NCI-H226 (cell line): ENCODE measurements at places on chromosomes 4 and X.

GRCh38 chrX:48703642-48704481, 7.3 kb downstream of the SUV39H1 start:
- peak; percentile 52 for DNase-seq

GRCh38 chr4:13988353-13989305, 361.1 kb upstream of the BOD1L1 start:
- peak; percentile 97 for DNase-seq

DNA sequence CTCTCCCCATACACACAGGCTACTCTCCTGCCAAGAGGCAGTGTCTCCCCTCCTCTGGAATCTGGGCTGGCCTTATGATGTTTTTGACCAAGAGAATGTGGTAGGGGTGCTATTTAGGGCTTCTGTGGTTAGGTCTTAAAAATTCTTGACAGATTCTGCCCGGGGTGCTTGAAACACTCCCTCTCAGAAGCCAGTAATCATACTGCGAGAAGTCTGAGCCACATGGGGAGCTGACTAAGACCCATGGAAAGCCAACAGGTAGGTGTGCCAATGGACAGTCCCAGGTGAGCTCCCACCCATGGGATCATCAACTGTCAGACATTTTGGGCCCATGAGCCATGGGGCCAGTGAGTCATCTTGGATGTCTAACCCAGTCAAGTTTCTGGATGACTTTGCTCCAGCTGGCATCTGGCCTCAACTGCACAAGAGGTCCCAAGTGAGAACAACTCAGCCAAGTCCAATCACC, 315.7 kb downstream of the FBXW7 start:
- peak; percentile 60 for DNase-seq

DNA sequence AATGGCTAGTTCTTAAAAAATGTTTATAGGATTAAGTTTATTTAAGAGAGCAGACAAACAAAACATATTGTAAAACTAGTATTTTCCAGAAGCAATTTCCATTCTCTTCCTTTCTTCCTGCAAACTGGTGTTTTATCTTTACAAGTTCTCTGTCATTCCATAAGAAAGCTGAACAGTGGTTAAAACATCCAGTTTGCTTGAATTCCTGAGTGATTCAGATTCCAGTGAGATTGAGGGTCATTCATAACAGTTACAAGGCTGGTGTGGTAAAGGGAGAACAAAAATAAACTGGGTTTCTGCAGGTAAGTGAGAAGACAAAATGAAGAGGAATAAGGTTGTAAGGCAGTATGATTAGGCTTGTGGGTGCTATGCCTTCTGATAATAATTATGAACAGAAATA, 544.8 kb upstream of the DIPK2B start:
- DNase-seq: no peak

DNA sequence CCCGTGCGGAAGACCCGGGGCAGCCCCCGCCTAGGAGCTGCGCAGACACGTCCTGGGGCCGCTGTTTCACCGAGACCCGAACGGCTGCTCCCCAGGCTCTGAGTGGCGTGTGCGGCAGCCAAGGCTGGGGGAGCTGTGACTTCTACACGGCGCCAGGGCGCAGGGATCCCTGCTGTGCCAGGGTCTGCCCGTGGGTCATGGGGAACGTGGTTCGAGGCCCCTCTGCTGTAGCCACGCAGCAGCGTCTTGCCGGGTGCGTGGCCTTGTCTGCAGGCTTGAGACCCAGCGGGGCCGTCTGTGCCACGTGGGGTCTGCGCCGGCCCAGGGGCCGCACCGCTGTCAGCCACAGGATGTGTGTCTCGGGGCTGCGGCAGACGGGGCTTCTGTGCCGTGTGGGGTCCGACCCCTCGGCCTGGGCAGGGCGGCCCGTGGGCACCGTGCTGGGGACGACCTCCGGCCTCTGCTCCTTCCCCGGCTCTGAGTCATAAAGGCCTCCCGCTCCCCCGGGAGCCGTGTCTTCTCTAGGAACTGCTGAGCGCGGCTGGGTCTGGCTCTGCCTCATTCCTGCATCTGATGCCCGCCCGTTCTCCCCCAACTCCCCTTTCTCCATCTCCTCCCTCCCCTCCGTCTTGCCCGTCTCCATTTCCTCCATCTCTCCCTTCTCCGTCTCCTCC, 12.7 kb upstream of the GTPBP6 start:
- DNase-seq: no peak

DNA sequence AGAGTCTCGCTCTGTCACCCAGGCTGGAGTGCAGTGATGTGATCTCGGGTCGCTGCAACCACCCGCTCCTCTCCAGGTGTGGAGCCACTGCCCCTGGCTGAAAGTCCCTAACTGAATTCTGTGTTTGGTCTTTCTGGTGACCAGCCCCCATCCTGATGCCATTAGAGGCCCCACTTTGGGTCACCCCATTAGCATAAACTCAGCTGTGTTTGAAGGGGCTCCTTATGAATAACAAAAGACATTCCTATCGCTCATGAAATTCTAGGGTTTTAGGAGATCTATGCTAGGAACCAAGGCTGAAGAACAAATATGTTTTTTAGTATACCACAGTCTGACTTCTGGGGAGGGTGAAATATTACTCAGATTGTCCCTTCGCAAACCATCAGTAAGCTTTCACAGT, 652.9 kb downstream of the ADGRL3 start:
- no peak for DNase-seq

DNA sequence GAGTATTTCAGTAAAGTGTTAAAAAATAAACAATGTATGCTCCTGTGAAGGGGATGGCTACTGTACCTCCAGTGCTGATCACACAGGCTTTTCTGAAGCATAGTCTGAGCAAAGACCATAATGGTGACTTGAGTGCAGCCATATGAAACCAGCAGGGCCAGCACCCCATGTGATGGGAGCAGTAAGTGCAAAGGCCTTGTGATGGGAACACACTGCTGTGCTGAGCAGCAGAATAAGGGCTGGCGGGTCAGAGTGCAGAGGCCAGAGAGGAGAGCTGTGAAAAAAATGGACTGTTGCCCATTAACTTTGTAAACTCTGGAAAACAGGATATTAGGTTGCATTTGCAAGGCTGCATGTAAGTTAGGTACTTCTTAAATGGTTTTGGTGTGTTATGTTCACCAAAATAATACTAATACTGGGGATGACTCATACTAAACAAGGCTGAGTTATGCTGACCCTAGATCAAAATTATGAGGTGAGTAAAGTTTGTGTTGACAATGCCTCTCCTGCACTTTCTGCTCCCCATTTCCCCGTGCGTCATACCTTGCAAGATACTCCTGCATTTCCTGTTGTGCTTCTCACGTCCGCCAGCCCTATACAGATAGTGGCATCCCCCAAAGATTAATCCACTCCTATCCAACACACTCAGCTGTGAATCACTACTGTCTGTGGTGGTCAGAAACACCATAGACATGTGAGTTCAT, 67.0 kb upstream of the FAM9A start:
- DNase-seq: peak; percentile 89

- DNase-seq: peak; percentile 13
Observed at GRCh38 chr4:80225595-80225994, 28.3 kb downstream of the PRDM8 start.

DNA sequence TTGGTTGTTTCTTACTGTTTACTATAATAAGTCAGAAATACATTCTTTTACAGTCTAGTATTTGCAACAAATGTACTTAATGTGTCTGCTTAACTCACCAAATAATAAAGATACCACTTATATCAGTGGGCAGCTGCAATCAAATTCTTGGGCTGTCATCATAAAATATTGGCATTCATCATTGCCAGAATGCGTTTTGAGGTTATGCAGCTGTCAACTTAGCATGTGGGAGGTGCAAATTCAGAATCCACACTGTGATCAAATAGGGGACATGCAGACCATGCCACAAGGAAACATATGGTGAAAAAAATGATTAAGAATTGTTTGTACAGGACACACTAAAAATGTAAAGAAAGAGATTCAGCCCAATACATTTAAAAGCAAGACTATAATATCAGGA, 86.5 kb downstream of the HCCS start:
- DNase-seq: no peak

DNA sequence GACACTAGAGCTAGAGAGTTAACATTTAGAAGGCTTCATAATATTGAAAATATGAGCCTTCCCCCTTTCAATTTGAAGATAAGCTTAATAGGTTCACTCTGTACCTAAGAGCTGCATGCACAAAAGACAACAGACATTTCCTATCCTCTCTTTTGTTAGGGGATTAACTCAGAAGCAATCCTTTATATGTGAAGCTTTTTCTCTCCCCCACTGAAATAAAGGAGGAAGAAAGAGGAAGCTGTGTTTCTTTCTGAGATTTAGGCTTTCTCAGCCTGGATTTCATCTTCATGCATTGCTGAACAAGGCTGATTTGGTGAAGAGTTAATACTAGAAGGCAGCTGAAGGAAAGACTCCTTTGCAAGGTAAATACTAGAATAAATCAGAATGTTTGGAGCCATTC, 21.0 kb upstream of the CABS1 start:
- DNase-seq: no peak

- DNase-seq: no peak
Observed at GRCh38 chrX:155314260-155314659, 20.2 kb downstream of the CLIC2 start.

DNA sequence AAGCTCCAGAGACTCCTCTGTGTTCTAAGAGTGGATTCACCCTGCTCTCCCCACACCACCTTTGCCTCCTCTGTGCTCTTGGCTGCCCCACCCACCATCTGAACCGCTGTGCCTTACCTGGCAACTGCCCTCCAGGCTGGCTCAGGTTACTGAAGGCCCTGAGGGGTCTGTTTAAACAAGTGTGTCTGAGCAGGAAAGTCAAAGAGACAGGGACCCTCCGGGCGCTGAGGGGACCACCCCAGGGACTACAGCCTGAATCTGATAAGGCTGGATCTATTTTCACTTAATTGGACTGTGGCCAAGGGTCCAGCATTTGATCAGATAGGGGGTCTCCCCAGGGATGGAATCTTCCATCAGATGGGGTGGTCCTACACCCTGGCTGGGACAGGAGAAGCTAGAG, 10.4 kb upstream of the MSX1 start:
- DNase-seq: no peak

GRCh38 chr4:58590722-58591121, 1480.5 kb upstream of the IGFBP7 start:
- DNase-seq: no peak

DNA sequence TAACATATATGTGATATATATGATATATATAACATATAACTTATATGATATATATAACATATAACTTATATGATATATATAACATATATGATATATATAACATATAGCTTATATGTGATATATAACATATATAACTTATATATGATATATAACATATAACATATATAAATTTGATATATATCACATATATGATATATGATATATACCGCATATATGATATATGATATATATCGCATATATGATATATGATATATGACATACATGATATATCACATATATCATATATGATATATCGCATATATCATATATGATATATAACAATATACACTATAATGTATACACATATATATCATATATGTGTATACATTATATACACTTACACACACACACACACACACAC, 114.3 kb downstream of the ELOVL6 start:
- DNase-seq: no peak

GRCh38 chrX:135191838-135192237, 20.6 kb upstream of the CT55 start:
- DNase-seq: no peak

GRCh38 chr4:152607178-152607577, 71.3 kb upstream of the FBXW7 start:
- DNase-seq: no peak

GRCh38 chr4:102064747-102065442, 274.4 kb downstream of the BANK1 start:
- no peak for DNase-seq

DNA sequence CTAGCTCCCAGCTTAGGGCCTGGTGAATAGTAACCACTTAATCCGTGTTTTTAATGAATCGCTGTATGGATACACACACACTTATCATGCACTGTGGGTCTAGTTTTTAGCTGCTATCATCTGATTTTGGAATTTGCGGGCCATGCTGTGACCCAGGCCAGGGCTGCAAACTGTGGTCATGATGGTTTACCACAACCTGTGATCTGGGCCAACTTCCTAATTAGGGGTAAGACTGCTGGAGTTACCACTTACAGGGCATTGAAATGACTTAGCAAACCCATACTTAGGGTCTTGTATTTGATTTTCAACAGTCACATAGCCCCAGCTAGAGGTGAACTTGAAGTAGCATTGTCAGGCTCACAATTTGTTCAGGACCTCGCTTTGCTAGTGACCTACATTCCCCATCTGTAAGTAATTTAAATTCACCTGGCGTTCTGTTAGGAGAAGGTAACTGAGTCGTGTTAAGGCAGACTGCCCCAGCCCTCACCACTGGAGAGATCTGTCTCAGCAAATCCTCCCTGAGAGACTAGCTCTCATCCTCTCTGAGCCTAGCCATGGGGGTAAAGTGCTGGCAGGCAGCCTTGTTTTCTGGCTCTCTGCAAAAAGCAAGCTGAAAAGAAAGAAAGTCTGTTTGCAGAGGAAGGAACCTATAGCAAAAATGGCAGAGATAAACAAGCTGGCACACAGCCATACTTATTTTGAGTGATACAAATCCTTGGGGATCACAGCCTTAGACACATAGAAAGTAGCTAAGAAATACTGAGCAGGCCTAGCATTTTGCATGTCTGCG, 33.8 kb upstream of the EGFL6 start:
- no peak for DNase-seq

DNA sequence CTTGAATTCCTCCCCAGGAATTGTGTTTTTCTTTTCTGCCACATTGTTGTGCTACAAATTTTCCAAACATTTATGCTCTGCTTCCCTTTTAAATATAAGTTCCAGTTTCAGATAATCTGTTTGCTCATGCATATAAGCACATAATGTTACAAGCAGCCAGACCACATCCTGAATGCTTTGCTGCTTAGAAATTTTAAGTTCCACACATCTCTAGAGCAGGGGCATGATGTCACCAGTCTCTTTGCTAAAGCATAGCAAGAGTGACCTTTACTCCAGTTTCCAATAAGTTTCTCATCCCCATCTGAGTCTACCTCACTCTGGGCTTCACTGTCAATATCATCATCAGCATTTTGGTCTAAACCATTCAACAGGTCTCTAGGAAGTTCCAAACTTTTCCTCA, 932.5 kb downstream of the SH3BGRL start:
- no peak for DNase-seq

DNA sequence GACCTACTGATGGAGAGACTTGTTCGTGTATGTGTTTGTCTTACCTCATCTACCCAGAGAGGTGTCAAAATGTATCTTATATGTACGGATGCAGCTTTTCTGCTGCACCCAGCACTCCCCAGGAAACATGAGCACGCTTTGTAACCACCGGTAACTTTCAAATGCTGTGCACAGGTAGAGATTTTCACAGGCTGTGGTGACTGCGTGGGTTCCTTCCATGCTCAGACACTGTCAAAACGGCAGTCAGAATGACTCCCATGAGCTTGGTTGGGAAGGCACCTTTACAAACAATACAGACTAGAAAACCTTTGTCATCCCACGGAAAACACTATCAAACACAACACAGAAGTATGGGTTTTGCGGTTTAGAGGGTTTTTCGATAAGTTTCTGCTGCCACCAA, 28.2 kb downstream of the F11 start:
- DNase-seq: no peak

DNA sequence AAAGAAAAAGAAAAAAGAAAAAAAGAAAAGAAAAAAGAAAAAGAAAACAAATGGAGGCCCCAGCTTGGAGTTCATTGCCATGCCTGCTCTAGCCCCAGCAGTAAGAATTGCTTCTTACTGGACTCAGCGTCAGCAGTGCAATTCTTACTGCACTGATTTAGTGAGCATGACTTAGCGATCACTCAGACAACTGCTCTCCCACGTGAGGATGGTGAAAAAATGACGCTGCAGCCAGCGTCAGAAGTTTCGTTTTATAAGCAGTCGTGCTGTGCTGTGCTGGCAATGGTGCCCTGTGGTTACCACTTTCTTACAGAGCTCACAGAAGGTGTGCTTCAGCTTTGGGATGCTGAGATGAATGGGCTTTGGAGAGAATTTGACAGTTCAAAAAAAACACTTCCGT, 68.3 kb upstream of the DDX3X start:
- no peak for DNase-seq
